ENCODE measurements at places on chromosomes 3 and 15. TPM values are rescaled to one million over a fixed set of nuclear protein-coding genes. Genes with fewer than 3 reads are reported as not detected.

DNA sequence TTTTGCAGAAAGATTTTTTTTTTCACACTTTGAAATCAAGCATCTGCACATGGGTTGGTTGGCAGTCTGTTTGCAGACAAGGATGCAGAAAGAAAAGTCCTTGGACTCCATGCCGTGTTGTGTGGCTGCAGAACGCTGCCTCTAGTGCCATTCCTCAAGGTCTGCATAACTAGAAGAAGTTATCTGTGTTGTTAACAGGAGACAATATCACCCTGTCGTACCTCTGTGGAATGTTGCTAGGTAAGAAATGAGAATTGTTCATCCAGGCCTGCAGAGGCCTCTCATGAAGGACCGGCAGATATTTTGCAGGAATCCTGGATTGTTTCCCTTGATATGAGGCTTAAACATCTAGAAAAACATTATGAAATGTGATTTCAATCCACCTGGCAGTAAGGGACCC, 58.5 kb upstream of the PPARG start:
- H3K4me3 ChIP-seq = no peak overlapping the region
- DNase-seq = no peak
- no peaks in the 10 kb centered on the region for H3K27me3 ChIP-seq
- no peak overlapping the region for H3K27ac ChIP-seq

- DNase-seq = no peak
- H3K27me3 ChIP-seq = no peaks in the 10 kb centered on the region
- H3K4me1 ChIP-seq = peaks cover 16% of the 10 kb centered on the region
Observed at GRCh38 chr3:183244981-183245476, 8.0 kb upstream of the B3GNT5 start.

DNA sequence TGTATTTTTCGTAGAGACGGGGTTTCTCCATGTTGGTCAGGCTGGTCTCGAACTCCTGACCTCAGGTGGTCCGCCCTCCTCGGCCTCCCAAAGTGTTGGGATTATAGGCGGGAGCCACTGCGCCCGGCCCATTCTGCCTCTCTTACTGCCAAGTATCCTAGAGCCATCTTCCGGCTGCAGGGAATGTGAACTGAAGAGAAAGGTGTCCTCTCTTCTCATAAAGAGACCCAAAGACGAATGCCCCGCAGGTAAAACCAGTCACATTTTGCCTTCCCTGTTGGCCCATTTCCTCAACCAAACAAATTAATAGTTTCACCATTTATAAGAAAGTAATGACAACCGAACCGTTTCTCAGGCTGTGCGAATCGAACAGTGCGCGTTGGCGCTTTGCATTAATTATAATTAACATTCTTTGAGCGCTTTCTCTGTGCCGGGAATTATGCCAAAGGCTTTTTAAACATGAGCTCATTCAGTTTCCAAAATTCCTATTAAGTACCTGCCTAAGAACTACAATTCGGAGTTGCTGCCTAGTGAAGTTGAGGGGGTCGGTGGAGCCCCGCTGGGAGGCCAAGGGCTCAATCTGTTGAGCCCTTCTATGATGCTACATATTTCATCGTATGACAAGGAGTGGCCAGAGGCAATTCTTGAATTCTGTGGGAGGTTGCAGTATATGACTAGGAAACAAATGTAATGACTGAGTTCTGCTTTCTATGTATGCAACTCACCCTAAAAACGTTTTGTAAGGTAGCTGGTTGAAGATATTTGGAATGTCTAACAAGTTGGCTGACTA, 819 bp upstream of the RPL24 start:
- no peak for DNase-seq
- peaks cover 36% of the 10 kb centered on the region for H3K36me3 ChIP-seq
- no peaks in the 10 kb centered on the region for H3K27me3 ChIP-seq
- no peaks in the 10 kb centered on the region for H3K4me1 ChIP-seq
- no peak overlapping the region for H3K27ac ChIP-seq

DNA sequence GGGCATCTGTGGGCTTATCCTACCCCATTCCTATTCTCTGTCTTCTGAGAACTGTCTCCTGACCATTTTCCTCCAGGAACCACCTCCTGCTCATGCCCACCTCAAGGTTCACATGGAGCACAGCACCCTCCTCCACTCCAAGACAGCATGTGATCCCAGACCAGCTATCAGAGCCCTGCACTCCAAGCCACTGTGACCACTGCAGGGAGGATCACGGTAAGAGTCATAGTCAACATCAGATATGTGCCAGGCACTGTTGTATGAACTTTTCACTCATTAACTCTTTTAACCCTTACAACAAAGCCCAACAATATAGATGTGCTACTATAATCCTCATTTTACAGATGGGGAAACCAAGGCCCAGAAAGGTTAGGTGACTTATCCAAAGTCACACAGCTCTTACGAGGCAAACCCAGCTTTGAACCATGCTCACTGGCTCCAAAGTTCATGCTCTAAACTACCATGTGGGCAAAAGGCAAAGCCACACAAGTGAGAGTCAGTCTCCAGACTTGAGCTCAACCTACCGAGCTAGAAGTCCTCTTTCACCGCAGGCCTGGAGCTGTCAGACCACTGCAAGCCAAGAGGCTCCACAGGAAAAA, 115.1 kb upstream of the IQSEC1 start:
- DNase-seq = no peak
- H3K27ac ChIP-seq = no peak overlapping the region
- no peaks in the 10 kb centered on the region for H3K4me1 ChIP-seq
- H3K36me3 ChIP-seq = no peaks in the 10 kb centered on the region
- no peak overlapping the region for H3K4me3 ChIP-seq
- H3K27me3 ChIP-seq = no peaks in the 10 kb centered on the region

GRCh38 chr3:143672396-143673165, 175.7 kb downstream of the SLC9A9 start:
- H3K4me3 ChIP-seq = no peak overlapping the region
- no peak overlapping the region for H3K27ac ChIP-seq
- no peak for DNase-seq
- no peaks in the 10 kb centered on the region for H3K36me3 ChIP-seq

DNA sequence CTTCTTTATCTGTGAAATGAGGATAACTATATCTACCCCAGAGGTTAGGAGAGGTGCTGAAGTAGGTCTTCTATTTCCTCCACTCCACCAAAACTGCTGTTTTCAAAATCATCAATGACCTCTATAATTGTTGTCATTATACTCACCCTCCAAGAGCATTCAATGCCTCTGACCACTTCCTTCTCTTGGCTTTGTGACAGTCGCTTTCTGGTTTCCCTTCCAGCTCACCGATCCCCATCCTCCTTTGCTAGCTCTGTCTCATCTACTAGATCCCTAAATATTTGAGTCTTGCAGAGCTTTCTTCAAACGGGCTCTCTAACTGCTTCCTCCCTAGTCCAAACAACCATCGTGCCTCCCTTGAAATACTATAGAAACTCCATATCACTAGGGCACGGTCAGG, 153.5 kb downstream of the RPLP1 start:
- no peaks in the 10 kb centered on the region for H3K36me3 ChIP-seq
- no peak for DNase-seq
- H3K4me1 ChIP-seq = no peaks in the 10 kb centered on the region
- H3K27me3 ChIP-seq = no peaks in the 10 kb centered on the region
- H3K4me3 ChIP-seq = no peak overlapping the region
- H3K27ac ChIP-seq = no peak overlapping the region

DNA sequence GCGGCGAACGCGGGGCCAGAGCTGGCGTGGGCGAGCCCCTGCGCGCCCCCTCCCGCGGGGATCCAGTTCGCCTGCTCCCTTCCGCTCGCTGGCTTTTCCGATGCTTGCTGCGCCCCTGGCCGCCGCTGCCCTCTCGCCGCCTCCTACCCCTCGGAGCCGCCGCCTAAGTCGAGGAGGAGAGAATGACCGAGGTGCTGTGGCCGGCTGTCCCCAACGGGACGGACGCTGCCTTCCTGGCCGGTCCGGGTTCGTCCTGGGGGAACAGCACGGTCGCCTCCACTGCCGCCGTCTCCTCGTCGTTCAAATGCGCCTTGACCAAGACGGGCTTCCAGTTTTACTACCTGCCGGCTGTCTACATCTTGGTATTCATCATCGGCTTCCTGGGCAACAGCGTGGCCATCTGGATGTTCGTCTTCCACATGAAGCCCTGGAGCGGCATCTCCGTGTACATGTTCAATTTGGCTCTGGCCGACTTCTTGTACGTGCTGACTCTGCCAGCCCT, 721 bp downstream of the P2RY1 start:
- no peaks in the 10 kb centered on the region for H3K27me3 ChIP-seq
- H3K36me3 ChIP-seq = peaks cover 25% of the 10 kb centered on the region
- H3K27ac ChIP-seq = no peak overlapping the region
- peak overlapping the region; percentile 92 for H3K4me3 ChIP-seq

- H3K27ac ChIP-seq = no peak overlapping the region
- H3K4me3 ChIP-seq = no peak overlapping the region
- H3K36me3 ChIP-seq = no peaks in the 10 kb centered on the region
- no peaks in the 10 kb centered on the region for H3K27me3 ChIP-seq
- DNase-seq = no peak
Observed at GRCh38 chr15:79467865-79468586, 35.9 kb downstream of the MINAR1 start.

- DNase-seq = no peak
- H3K4me1 ChIP-seq = no peaks in the 10 kb centered on the region
- H3K36me3 ChIP-seq = no peaks in the 10 kb centered on the region
- H3K4me3 ChIP-seq = no peak overlapping the region
- H3K27me3 ChIP-seq = no peaks in the 10 kb centered on the region
- no peak overlapping the region for H3K27ac ChIP-seq
Observed at GRCh38 chr3:111314898-111315297, 227.1 kb upstream of the CD96 start.

GRCh38 chr3:4674216-4674615, 181.1 kb downstream of the ITPR1 start:
- no peak for DNase-seq
- H3K4me3 ChIP-seq = no peak overlapping the region
- no peaks in the 10 kb centered on the region for H3K4me1 ChIP-seq
- no peaks in the 10 kb centered on the region for H3K36me3 ChIP-seq
- no peaks in the 10 kb centered on the region for H3K27me3 ChIP-seq

GRCh38 chr15:88635318-88635717, 3.5 kb upstream of the ISG20 start:
- H3K27me3 ChIP-seq = no peaks in the 10 kb centered on the region
- peaks cover 10% of the 10 kb centered on the region for H3K4me1 ChIP-seq
- peaks cover 22% of the 10 kb centered on the region for H3K36me3 ChIP-seq
- H3K4me3 ChIP-seq = no peak overlapping the region
- DNase-seq = no peak

GRCh38 chr3:158097081-158097592, 9.1 kb downstream of the SHOX2 start:
- no peak for DNase-seq
- no peaks in the 10 kb centered on the region for H3K4me1 ChIP-seq
- H3K27ac ChIP-seq = no peak overlapping the region
- peaks cover 66% of the 10 kb centered on the region for H3K27me3 ChIP-seq

DNA sequence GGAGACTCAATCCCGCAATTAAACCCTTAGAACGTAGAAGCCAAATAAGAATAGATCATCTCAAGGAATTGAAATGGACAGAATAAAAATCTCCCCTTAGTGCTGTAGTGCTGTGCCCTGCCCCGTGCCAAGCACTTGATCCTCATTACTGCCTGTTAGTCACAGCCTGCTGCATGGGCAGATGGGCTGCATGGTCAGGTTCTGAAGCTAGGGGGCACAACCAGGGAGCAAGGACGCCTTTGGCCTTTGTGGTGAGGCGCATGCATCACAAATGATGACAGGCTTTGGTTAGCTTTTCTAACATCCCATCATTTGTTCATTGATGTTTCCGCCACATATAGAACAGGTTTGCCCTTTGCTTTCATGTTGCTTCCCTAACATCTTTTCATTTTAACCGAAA, 336.3 kb upstream of the ADAMTS9 start:
- H3K36me3 ChIP-seq = no peaks in the 10 kb centered on the region
- H3K4me1 ChIP-seq = no peaks in the 10 kb centered on the region
- no peak overlapping the region for H3K4me3 ChIP-seq
- no peaks in the 10 kb centered on the region for H3K27me3 ChIP-seq

- peaks cover 18% of the 10 kb centered on the region for H3K36me3 ChIP-seq
- H3K4me3 ChIP-seq = no peak overlapping the region
- no peak for DNase-seq
- H3K27ac ChIP-seq = no peak overlapping the region
- H3K27me3 ChIP-seq = no peaks in the 10 kb centered on the region
Observed at GRCh38 chr3:181929501-181929900, 217.8 kb downstream of the SOX2 start.

- H3K36me3 ChIP-seq = no peaks in the 10 kb centered on the region
- no peak overlapping the region for H3K27ac ChIP-seq
- no peak overlapping the region for H3K4me3 ChIP-seq
- DNase-seq = no peak
- H3K4me1 ChIP-seq = no peaks in the 10 kb centered on the region
Observed at GRCh38 chr3:133712017-133712416, 34.2 kb upstream of the TF start.

DNA sequence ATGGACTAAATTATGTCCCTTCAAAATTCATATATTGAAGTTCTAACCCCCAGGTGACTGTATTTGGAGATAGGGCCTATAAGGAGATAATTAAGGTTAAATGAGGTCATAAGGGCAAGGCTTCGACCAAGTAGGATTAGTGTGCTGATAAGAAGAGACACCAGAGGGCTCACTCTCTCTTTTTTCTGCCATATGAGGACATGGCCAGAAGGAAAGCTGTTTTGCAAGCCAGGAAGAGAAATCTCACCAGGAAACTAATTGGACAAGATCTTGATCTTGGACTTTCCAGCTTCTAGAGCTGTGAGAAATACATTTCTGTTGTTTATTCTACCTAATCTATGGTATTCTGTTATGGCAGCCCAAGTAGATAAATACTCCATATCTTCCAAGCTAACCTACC, 503.6 kb upstream of the NAALADL2 start:
- no peaks in the 10 kb centered on the region for H3K36me3 ChIP-seq
- no peak overlapping the region for H3K27ac ChIP-seq
- no peaks in the 10 kb centered on the region for H3K4me1 ChIP-seq
- H3K4me3 ChIP-seq = no peak overlapping the region
- H3K27me3 ChIP-seq = no peaks in the 10 kb centered on the region
- DNase-seq = no peak

RTP1 gene
- 6.6 TPM for total RNA-seq
